ENCODE measurements at places on chromosomes 7 and 10. TPM values are rescaled to one million over a fixed set of nuclear protein-coding genes. Genes with fewer than 3 reads are reported as not detected.

EIF4H gene
- 286 TPM for polyA plus RNA-seq

C10orf67 gene
- 0.07 TPM for polyA plus RNA-seq

FAM25G gene
- 10.6 TPM for polyA plus RNA-seq

COL17A1 gene
- polyA plus RNA-seq: 3,374 TPM

SFR1 gene
- 6.1 TPM for polyA plus RNA-seq

HGF gene
- not detected for polyA plus RNA-seq

SDHAF3 gene
- 16.9 TPM for polyA plus RNA-seq

GPR26 gene
- polyA plus RNA-seq: not detected

Measured in keratinocyte (primary cell).